ENCODE measurements at places on chromosomes 2 and 18.

GRCh38 chr2:239278941-239279365, 121.9 kb downstream of the HDAC4 start:
- no peak for DNase-seq

DNA sequence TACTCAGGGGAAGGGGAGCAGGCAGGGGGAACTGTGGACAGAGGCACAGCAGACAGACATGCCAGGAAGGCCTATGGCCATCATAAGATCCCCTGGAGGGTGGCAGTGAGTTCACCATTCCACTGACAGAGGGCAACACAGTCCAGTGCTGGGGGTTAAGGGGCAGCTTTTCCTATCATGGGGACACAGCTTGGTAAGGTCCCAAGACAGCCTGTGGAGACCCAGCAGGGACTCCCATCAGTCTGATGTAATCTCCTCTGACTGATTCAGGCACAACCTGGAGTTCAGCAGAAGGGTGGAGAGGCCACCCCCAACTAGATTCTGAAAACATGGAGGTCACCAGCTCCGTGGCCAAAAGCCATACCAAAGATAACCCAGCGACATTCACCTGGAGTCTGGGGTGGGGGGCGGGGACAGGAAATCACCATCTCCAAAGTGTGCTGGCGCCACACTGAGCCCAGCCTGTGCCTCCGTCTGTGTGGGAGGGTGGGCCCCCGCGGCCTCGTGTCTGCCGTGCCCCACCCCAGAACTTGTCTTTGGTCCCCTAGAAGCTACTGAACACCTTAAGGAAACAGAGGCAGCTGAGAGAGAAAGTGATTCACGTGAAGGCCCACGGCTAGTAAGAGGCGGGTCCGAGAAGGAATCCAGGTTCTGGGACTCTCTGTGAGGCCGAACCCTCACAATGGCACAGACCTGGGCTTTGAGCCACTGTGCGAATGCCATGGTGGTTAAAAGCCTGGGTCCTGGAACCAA, 28.6 kb downstream of the DNMT3A start:
- DNase-seq: no peak

DNA sequence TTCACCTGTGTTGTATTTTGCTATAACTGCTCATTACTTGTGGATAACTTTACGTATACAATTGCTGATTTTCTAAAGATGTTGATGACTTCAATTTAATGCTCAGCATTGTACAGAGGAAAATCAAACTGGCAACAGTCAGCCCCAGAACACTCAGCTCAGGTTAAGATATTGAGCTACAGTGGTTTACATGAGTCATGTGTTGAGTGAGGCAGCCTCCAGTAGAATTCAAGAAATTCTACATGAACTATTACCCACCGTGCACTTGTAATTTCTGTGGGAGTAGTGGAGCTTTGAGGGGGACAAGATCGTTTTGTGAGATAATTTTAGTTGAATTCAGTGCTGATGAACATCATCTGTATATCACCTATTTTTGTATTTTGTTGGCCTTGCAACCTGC, 292.3 kb downstream of the ALPK2 start:
- DNase-seq: no peak

- DNase-seq: no peak
Observed at GRCh38 chr2:235070063-235070706, 118.4 kb downstream of the SH3BP4 start.

- DNase-seq: no peak
Observed at GRCh38 chr2:145303536-145303935, 783.6 kb upstream of the ZEB2 start.

DNA sequence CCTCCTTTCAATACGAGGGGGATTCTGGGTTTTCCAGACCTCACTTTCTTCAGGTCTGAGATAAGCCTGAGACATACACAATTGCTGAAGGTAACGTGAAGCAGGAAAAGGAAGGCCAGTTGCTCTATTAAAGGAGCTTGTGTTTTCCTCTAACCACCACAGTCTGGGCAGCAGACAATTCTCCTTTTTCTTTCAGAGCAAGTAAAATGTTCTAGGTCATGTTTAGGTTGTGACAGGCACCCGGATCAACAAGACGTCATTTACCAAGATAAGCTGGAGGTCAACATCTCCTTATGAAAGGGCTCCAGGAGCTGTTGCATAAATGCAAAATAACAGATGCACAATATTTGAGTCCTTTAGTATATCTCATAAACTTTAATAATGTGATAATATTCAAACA, 148.1 kb downstream of the SLC8A1 start:
- no peak for DNase-seq

- DNase-seq: no peak
Observed at GRCh38 chr2:144924827-144925226, 404.9 kb upstream of the ZEB2 start.

DNA sequence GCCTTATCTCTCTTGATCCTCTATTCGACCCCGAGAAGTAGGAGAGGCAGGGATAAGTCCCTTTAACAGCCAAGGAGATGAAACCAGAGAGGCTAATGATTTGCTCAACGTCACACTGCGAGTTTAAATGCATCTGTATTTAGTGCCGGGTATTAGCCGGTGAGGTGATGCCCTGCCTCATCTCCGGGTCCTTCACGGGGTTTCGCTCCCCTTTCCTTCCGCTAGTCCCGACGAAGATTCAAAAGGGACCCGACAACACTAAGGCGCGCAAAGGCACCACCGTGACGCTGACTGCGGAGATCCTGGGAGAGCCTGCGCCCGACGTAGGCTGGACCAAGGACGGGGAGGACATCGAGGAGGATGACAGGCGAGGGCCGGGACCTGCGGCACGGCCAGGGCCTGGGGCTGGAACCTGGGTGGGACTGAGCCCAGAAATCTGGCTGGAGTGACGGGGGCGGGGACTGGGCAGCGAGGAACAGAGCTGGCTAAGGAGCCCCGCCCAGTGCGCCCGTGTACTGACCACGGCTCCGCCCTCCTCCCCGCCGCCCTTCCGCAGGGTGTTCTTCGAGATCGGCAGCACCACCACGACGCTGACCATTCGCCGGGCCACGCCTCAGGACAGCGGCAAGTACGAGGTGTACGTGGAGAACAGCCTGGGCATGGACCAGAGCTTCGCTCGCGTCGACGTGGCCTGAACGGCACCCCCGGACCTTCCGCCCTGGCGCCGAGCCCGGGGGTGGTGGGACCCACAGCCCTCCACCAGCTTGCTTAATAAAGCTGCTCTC, 1.0 kb upstream of the GMPPA start:
- DNase-seq: no peak

Measured in CD4-positive, alpha-beta T cell (primary cell).